ENCODE measurements at places on chromosomes 6 and 20.

GRCh38 chr20:35296101-35296554 lies 3.9 kb upstream of the FAM83C start:
- no peak for DNase-seq

GRCh38 chr6:382883-383810 lies 8.4 kb upstream of the IRF4 start:
- no peak for DNase-seq

DNA sequence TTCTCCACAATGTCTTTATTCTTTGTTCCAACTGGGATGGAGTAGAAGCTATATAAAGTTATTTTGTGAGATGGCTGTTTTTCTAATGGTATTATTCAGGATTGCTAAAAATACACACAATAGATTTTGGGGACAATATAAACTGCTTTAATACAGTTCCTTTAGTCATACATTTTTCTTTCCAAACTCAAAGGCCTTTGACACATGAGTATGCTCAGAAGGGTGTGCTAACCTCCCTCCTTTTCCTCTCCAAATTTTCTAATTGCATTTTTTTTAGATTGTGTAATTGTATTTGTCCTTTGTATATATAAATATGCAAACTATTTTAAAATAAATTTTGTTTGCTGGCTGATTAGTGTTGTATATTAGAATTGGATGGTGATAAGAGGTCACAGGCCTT lies 119.6 kb upstream of the FOXO3 start:
- no peak for DNase-seq

DNA sequence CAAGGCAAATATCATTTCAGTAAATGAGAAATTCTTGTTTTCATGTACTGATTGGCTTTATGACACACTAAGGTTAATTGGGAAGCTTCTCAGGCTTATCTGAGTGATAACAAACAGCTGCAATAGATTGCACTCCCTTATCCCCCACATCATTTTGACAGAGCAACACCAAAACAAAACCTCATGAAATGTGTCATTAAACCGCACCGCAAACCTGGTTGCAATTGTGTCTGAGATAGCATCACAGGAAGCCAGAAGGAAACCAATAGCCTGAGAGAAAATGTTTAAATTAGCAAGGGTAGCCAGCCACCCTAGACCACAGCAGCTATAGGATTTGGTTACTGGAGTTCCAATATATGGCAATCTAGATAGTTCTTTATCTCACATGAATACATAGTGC lies 31.6 kb upstream of the LAMA4 start:
- peak; percentile 38 for DNase-seq

DNA sequence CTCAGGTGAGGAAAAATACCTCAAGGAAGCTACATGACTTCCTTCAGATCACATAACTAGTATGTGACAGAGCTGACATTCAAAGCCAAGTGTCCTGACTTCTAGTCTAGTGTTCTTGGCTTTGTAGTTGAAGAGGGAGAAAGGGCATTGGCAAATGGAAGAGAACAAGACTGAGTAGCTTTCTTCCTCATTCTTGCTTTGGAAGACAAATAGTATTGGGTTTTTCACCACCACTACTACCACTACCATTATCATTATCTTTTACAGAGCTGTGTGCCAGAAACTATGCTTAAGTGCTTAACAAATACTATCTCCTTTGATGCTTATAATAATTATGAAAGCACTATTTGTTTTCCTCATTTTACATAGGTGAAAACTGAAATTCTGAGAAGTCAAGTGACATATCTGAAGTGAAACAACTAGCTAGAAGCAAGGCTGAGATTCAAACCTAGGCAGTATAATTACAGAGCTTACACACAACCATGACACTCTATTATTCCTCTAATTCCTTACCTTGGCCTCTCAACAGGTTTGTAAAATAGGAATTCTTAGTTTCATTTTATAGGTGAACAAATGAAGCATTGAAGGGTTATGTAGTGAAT lies 6.8 kb downstream of the ACSS2 start:
- DNase-seq: no peak

DNA sequence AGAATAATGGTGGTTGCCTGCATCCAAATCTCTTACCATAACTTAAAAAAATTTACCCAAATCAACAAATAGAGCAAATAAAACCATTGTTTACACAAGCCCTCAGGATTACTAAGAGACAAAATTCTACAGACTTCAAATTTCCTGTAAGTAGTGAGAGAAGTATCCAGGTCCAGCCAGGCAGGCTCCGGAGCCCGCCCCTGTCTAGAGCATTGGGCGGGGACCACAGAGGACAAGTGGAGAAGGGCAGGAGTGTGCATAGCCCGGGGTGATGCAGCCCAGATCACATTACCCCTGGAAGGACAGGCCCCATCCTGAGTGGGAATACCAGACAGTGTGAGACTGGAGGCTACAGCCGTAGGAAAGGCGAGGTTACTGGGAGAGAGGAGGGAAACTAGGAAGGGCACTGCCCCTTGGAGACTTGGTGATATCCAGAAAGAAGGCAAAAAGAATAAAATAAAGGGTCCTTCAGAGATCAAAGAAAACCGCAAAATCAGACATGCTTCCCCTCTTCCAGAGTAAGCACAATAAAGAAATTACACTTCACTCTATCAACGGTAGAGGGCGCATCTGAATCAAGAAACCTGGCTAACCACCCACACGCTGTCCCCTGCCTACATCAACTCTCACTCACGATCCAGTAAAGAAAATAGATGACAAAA lies 26.6 kb downstream of the RIN2 start:
- no peak for DNase-seq

GRCh38 chr6:43786664-43787329 lies 16.8 kb downstream of the VEGFA start:
- no peak for DNase-seq

Measured in CD8-positive, alpha-beta memory T cell (primary cell).